ENCODE measurements at places on chromosomes 6 and 20. TPM values are rescaled to one million over a fixed set of nuclear protein-coding genes. Genes with fewer than 3 reads are reported as not detected.

PEX3 gene
- 13.3 TPM for total RNA-seq

BCAS1 gene
- total RNA-seq: under 0.01 TPM

TUBB2B gene
- 13.3 TPM for total RNA-seq

LAMA5 gene
- 0.90 TPM for total RNA-seq

DAAM2 gene
- total RNA-seq: 13.1 TPM

TCP11 gene
- 0.56 TPM for total RNA-seq

CCR6 gene
- total RNA-seq: not detected

NOX3 gene
- not detected for total RNA-seq

PLA2G7 gene
- total RNA-seq: not detected

NUP153 gene
- 39.4 TPM for total RNA-seq

BMP7 gene
- total RNA-seq: not detected

BACH2 gene
- total RNA-seq: 1.3 TPM

TSHZ2 gene
- not detected for total RNA-seq

SLC32A1 gene
- not detected for total RNA-seq

SPATA25 gene
- not detected for total RNA-seq

All from IMR-90 (cell line).